ENCODE measurements at places on chromosomes 2 and 18.
A peak's percentile ranks its signal among the peaks of the same experiment; 100 is the strongest.

GRCh38 chr2:110677530-110678456 lies at the start of gene BUB1:
Gene BUB1 (minus strand): TSS chr2:110678063. CDS start chr2:110677995, 68 bp downstream.
- peak; percentile 88 for DNase-seq

DNA sequence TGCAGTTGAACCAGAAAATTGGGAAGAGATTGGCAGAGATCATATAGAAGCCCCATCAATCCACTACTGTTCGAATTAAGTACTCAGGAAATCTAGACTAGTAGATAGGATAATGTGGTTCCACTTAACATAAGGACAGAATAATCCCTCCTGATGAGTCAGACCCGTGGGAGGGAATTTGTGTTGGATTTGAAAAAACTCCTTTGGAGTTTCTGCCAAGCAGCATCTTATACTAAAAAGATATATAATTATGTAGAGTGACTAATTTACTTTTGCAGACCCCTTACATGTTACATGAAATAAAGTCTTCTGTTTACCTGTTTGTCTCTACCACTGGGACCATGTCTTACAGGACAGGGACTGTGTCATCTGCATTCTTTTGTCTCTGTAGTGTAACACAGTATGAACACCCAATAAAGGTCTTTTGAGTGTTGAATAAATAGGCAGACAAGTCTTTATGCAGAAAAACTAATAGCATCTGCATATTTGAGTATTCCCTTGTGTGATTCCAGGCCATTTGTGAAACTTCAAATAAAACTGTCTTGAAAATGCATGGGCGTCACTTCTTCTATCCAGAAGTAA lies 122.6 kb upstream of the DNAJC10 start:
- no peak for DNase-seq

DNA sequence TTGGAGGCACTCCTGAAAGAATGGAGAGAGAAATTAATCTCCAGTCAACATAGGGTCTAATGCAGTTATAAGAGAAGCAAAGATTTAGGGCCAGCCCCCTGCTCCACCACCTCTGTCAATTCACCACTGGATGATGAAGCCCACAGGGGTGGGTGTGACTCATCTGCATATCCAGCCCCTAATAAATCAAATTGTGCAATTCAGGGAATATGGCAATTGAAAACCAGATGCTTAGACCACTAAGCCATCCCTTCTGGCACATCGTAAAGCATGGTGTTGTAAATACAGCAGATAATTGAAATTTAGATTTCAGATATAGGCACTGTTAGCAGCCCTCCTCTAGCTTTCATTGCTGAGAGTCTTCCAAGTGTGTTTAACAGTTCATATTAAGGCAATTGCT lies 541.4 kb downstream of the PARD3B start:
- DNase-seq, result no peak

- DNase-seq, result no peak
These were observed 30.5 kb downstream of the HPCAL1 start for GRCh38 chr2:10333247-10333613.

DNA sequence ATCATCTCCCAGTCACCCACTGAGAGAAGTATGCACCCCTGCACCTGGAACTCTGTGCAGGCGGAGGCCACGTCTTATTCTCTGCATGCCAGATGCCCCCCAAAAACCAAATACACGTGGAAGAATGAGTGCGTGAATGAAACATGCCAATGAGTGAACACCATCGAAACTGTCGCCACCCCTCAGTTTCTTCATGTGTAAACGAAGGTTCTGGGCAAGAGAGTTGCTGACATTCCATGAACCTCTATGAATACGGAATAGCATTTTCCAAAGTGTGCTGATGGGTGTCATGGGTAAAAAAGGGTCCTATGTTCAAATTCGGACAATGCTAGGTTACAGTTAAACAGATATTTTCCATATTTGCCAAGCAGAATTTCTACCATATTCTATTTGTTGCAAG lies 19.8 kb downstream of the FER1L5 start:
- no peak for DNase-seq

GRCh38 chr2:128024816-128025215 lies 3.0 kb downstream of the SAP130 start:
- no peak for DNase-seq

GRCh38 chr2:207164006-207164831 lies 1.5 kb downstream of the KLF7 start:
- DNase-seq, result no peak

Data from stimulated activated CD4-positive, alpha-beta T cell treated with anti-CD3 and anti-CD28 coated beads, TNF-alpha, amount 100 ng/mL, for 1 hour (primary cell).